ENCODE measurements at places on chromosomes 6 and 20.

DNA sequence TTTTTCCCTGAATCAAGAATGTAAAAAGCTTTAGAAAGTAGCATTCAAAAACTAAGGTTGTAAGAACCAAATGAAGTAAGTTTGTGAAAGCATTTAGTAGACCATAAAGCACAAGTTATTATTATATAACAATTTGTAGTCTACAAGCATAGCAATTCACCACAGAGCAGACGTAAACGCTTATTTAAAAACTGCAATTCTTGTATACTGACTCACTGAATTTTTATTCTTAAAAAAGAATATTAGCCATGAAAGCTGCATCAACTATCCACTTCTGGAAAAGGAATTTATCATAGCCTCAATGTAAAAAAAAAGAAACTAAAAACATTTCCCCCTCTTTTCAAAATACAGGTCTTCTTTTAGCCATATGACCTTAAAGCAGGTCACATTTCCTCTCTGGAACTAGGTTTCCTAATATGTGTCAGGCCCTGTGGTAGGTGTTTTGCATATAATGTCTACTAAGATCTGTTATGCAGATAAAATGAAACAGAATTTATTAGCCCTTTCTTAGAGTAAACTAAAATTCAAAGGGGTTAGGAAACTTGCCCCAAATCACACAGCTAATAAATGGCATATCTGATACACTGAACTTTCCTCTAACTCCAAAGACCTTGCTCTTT lies 2.1 kb downstream of the MAP3K7 start:
- no peak for DNase-seq

DNA sequence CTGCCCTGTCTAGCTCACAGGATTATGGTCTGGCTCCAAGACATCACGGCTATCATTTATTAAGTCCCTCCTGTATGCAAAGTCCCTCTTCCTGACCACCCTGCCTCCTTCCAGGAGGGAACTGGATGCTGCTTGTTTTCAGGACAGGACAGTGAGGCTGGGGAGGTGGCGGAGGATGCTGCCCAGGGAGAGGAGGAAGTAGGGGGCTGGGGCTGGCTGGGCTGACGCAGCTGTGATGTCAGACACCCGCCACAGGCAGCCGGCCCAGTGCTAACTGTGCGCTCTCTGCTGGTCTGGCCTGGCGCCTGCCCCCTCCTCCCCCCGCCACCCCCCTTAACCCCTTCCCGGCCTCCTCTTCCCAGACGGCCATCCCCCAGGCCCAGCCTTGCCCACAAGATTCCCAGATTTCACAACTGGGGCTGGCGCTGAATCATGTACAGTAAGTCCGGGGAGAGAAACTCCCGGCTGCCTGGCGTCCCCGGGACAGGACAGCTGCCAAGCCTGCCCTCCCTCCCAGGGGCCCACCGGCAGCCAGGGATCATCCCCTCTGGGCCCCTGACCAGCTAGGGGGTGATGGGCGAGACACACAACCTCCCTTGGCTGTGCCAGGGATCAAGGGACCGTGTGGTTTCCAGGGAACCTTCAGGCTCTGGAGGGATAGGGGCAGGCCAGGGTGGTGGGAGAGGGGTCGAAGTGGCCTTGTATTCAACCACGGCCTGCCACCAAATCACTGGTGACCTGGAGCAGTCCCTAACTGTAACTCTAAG lies 118.1 kb downstream of the CEBPB start:
- no peak for DNase-seq

- DNase-seq = no peak
Observed at GRCh38 chr20:51569815-51570738, 27.6 kb upstream of the NFATC2 start.

GRCh38 chr6:38459291-38459690 lies 180.4 kb downstream of the BTBD9 start:
- no peak for DNase-seq

DNA sequence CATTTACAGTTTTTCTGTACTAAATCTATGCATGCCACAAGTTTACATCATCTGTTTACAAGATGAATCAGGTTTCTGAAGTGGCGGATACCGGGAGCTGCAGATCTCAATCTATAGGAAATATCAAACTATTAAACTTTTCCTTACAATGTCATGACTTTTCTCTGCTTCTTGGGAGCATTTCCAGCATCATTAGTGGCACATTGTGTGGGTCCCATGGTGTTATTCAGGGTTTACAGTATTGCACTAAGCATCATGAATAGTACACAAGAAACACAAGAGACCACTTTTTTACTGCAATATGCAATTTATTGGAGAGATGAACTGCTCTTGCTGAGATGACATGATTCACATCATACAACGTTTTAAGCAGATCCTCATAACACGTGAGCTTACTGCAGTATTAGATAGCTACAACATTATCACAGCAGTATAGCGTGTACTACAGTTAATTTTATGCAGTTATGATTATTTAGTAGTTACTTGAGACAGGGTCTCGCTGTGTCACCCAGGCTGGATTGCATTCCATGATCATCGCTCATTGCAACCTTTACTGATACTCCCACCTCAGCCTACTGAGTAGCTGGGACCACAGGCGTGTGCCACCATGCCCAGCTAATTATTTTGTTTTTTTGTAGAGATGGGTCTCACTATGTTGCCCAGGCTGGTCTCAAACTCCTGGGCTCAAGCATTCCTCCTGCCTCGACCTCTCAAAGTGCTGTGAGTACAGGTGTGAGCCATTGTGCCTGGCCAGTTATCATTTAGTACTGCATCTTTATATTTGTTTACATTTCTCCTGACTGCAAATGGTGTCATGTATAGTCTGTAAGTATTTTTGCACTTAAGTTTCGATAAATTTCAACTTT lies 18.4 kb downstream of the BLTP3A start:
- no peak for DNase-seq

Data from NCI-H1092 treated with DMSO at 0.1 percent for 48 hours (cell line).